ENCODE measurements at places on chromosomes 3 and 15. TPM values are rescaled to one million over a fixed set of nuclear protein-coding genes. Genes with fewer than 3 reads are reported as not detected.

ROBO1 gene
- total RNA-seq, result 2.1 TPM

SRGAP3 gene
- total RNA-seq, result 1.2 TPM

DNA sequence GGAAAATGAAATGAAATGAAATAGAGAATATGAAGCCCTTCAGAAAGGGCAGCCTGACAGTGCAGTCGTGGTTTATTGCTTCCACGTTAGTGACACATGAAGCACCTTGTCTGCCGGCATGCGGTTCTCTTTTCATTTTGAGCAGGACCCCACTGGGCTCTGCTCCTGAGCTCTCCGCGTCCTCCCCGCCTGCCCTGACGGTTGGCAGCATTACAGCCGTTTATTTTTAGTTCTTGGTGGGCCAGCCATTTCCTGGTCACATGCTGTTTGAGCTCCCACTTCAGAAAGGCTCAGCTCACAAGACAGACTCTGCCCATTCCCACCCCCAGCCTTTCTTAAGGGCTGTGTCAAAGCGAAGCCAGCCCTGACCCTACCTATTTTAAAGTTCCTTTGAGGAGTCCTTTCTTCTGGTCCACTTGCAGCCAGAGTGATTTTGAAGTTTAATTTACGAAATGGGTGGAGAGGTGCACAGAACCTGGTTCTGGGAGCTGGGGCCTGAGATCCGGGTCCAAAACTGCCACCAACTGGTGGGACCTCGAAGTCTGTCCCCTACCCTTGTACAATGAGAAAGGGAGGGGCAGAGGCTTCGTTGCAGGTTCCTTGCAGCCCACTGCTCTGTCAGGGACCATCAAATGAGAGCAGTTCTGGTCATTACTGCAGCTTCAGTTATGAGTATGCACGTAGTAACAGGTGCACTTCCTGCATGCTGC lies 60.1 kb downstream of the MGLL start:
- H3K36me3 ChIP-seq, result no peaks in the 10 kb centered on the region
- H3K4me3 ChIP-seq, result no peak overlapping the region
- H3K4me1 ChIP-seq, result peaks cover 6% of the 10 kb centered on the region
- DNase-seq, result no peak

RPL39L gene
- total RNA-seq, result 21.4 TPM

PIERCE2 gene
- total RNA-seq, result 0.34 TPM

GRCh38 chr15:73922186-73923151 lies 3.8 kb upstream of the LOXL1 start:
- no peak overlapping the region for H3K4me3 ChIP-seq
- no peak overlapping the region for H3K27ac ChIP-seq
- H3K27me3 ChIP-seq, result no peaks in the 10 kb centered on the region
- H3K4me1 ChIP-seq, result peaks cover 47% of the 10 kb centered on the region
- peaks cover 20% of the 10 kb centered on the region for H3K36me3 ChIP-seq

DNA sequence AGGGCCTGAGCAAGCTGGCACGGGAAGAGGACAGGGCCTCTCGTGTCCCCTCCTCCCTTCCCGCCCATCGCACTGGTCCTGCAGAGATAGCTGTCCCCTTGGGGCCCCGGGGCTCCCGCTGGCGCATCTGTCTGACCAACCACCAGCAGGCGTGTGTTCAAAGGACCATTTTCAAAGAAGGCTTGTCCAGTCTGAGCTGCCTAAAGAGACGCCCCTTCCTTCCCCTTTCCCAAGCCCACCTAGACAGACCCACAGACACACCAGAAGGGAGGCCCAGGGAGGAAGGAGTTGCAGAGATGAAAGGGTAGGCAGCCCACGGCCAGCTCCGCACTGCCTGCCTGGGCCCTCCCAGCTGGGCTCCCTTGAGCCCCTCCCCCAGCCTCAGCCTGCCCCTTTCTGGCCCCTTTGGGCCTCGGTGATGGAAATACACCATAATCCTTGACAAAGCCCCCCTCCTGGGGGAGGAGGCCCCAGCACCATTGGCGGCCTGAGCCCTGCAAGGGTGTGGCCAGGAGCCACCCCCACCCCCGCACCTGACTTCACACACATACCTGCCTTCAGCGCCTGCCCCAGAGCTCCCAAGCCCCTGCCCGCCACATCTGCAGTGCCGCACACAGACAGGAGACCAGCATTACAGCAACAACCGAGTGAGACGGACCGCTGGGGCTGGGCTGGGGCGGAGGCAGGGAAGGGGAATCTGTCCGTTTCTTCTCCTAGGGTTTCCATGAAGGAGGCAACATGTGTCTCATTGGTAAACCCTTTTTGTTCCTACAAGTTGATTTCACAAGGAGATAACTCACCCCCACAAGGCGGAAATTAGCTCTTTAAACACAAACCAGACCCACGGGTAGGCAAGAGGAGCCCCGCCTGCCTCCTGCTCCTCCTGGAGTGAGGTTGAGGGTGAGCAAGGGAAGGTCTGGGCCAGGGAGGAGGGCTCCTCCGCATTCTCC lies at the start of gene STRA6:
Gene STRA6 (minus strand): TSS at position 336 of the 950 bp plus-strand sequence. CDS start 520 bp downstream, outside the sequence.
- DNase-seq, result peak; percentile 20
- no peak within 1 kb of the TSS for H3K27ac ChIP-seq
- peaks cover 5% of the 10 kb centered on the region for H3K4me1 ChIP-seq

CRYBG3 gene
- 4.2 TPM for total RNA-seq

DNA sequence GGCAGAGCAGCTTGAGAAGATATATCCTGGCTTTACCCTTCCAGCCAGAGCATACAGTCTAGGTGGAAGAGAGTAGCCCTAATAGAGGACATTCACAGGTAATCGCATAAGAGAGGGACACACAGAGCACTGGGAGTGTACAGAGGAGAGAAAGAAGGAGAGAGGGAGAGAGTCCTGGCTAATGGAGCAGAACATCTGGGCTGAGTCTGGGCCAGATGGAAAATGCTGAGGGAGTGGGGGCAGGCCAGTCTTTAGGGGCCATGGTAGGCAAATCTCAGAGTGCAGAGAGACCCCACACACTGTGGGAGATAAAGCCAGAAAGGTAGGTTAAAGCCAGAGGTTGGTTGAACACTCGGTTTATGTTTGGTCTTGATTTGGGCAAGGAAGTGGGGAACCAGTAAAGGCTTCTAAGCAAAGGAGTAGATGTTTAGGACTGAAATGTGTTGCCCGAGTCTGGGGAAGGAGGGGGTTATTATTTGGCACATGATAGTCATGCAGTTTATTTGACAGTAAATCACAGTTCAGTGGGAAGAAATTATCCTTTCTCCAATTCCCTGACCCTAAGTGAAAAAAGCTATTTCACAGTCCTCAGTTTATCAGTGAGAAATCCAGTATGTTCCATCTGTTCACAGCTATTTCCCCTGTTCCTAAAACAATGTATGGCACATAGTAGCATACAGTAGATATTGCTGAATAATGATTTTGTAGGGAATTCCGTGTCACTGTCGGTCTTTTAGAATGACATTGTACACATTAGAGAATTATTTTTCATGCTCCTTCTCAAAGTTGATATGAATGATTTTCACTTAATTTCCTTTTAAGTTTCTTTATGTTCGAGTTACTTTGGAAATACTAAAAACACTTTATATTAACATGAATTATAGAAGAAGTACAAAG lies 45.7 kb downstream of the PDHB start:
- no peak overlapping the region for H3K4me3 ChIP-seq
- peaks cover 17% of the 10 kb centered on the region for H3K36me3 ChIP-seq
- H3K4me1 ChIP-seq, result no peaks in the 10 kb centered on the region
- H3K27ac ChIP-seq, result no peak overlapping the region

- H3K4me3 ChIP-seq, result no peak overlapping the region
- H3K27ac ChIP-seq, result no peak overlapping the region
- peaks cover 20% of the 10 kb centered on the region for H3K4me1 ChIP-seq
- H3K36me3 ChIP-seq, result no peaks in the 10 kb centered on the region
- no peak for DNase-seq
- H3K27me3 ChIP-seq, result peaks cover 43% of the 10 kb centered on the region
Observed at GRCh38 chr3:168091941-168092340, 3.8 kb downstream of the GOLIM4 start.

GOLGA6L9 gene
- total RNA-seq, result 2.1 TPM

DNA sequence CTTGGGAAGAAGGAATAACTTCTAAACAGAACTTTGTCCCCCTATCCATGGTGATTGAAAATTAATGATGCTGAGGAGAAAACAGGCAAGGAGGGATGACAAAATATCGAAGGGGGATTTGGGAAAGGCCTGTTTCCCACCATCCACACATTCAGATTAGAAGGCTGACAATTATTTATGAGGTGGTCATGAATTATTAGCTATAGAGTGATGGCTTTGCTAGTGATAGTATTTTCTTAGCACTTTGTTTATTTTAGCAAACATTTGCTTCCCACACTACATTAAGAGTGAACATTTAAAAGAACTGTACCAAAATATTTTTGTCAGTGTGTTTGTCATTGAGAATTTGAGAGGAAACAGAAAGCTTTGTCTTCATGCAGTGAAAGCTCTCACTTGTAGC lies 172.6 kb upstream of the PDZRN3 start:
- H3K4me3 ChIP-seq, result no peak overlapping the region
- DNase-seq, result no peak
- no peak overlapping the region for H3K27ac ChIP-seq
- no peaks in the 10 kb centered on the region for H3K27me3 ChIP-seq

DNA sequence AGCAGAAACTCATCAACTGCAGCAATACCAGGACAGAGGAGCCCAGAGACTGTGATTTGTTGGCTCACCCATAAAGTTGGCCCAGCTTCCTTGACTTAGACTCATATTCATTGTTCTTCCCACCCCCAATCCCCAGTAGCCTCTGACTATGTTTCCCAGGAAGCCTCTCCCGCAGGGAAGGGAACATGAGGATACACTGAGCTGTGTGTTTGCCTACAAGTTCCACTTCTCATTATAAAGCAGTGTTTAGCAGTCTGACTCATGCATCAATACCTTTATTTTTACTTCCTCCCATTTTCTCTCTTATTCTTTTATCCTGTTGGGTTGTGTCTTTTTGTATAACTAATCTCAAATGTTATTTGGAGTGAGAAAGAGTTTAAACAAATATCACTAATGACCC lies 111.6 kb upstream of the PHLDB2 start:
- no peak for DNase-seq
- H3K27me3 ChIP-seq, result no peaks in the 10 kb centered on the region
- H3K4me1 ChIP-seq, result no peaks in the 10 kb centered on the region
- H3K4me3 ChIP-seq, result no peak overlapping the region
- H3K27ac ChIP-seq, result no peak overlapping the region

DNA sequence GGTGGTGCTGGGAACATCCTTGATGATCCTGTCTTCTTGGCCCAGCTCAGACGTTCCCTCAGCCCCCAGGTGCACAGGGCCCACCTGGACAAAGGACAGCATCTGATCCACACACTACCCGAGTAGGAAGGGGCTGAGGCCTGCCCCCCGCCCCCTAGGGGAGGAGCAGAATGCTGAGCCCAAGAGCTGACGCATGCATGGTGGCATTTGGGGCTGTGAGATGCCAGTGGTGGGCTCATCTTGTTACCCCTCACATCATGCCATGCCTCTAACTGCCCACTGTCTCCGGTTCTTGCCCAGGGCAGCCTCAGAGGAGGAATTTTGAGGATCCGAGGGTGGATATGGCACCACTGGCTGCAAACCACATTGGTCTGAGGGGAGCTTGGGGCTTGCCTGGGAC lies 61.5 kb downstream of the LINGO1 start:
- H3K36me3 ChIP-seq, result no peaks in the 10 kb centered on the region
- H3K4me1 ChIP-seq, result no peaks in the 10 kb centered on the region
- peaks cover 2% of the 10 kb centered on the region for H3K27me3 ChIP-seq
- H3K4me3 ChIP-seq, result no peak overlapping the region
- DNase-seq, result no peak

- peaks cover 4% of the 10 kb centered on the region for H3K4me1 ChIP-seq
- no peaks in the 10 kb centered on the region for H3K36me3 ChIP-seq
- no peaks in the 10 kb centered on the region for H3K27me3 ChIP-seq
- H3K27ac ChIP-seq, result no peak overlapping the region
- no peak overlapping the region for H3K4me3 ChIP-seq
Observed at GRCh38 chr3:177213801-177214535, 16.7 kb upstream of the TBL1XR1 start.

PAK6 gene
- total RNA-seq, result 0.30 TPM

DNA sequence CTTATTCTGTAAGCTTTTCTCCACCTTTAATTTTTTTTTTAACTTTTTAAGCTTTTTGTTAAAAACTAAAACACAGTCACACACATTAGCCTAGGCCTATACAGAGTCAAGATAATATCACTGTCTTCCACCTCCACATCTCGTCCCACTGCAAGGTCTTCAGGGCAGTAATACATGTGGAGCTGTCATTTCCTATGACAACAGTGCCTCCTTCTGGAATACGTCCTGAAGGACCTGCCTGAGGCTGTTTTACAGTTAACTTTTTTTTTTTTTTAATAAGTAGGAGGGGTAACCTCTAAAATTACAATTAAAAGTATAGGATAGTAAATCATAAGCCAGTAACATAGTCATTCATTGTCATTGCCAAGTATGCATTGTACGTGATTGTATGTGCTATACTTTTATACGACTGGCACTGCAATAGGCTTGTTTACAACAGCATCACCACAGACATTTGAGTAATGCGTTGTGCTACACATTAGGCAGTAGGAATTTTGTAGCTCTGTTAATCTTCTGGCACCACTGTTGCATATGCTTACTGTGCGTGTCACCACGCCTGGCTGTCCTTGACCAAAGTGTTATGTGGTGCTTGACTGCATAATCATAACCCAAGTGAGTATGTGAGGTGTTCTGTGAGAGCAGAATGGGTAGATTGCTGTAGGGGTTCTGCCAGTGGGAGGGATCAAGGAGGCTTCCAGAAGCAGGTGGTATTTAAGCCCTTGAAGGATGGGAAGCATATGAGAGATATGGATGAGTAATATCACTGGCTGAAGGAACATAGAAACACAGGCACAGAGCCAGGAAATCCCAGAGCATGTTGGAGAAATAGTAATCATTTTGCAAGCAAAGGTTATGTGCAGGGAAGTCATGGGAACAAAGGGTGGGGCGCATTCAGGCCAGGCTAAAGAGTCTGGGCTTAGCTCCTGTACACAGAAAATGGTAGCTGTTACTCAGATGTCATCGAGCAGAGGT lies 18.3 kb downstream of the FBXO22 start:
- peaks cover 35% of the 10 kb centered on the region for H3K36me3 ChIP-seq
- no peak overlapping the region for H3K4me3 ChIP-seq
- H3K4me1 ChIP-seq, result peaks cover 19% of the 10 kb centered on the region
- H3K27me3 ChIP-seq, result no peaks in the 10 kb centered on the region
- no peak overlapping the region for H3K27ac ChIP-seq
- DNase-seq, result peak; percentile 19

GRCh38 chr3:184126006-184126405 lies 9.2 kb upstream of the EIF2B5 start:
- no peak overlapping the region for H3K4me3 ChIP-seq
- H3K4me1 ChIP-seq, result no peaks in the 10 kb centered on the region
- DNase-seq, result no peak
- H3K36me3 ChIP-seq, result no peaks in the 10 kb centered on the region
- no peak overlapping the region for H3K27ac ChIP-seq

GRCh38 chr15:71654042-71654719 lies 156.2 kb upstream of the NR2E3 start:
- no peak overlapping the region for H3K4me3 ChIP-seq
- H3K27me3 ChIP-seq, result peaks cover 2% of the 10 kb centered on the region
- no peaks in the 10 kb centered on the region for H3K36me3 ChIP-seq
- no peak for DNase-seq
- H3K27ac ChIP-seq, result no peak overlapping the region

GRCh38 chr3:98972155-98972554 lies 70.7 kb upstream of the DCBLD2 start:
- DNase-seq, result no peak
- no peak overlapping the region for H3K4me3 ChIP-seq
- H3K36me3 ChIP-seq, result no peaks in the 10 kb centered on the region
- no peak overlapping the region for H3K27ac ChIP-seq
- peaks cover 8% of the 10 kb centered on the region for H3K4me1 ChIP-seq

Measured in activated CD4-positive, alpha-beta T cell treated with anti-CD3 and anti-CD28 coated beads for 36 hours (primary cell).